ENCODE measurements at places on chromosomes 12 and 14. TPM values are rescaled to one million over a fixed set of nuclear protein-coding genes. Genes with fewer than 3 reads are reported as not detected.

- no peak for DNase-seq
These were observed 37.4 kb downstream of the SPTLC2 start for GRCh38 chr14:77579065-77579464.

The OR4E2 gene
- not detected for total RNA-seq

GRCh38 chr12:114684098-114684869, at the start of gene TBX3:
TBX3 (minus strand) TSS chr12:114684175; CDS start chr12:114683200, 975 bp downstream.
- DNase-seq, result peak; percentile 21

DNA sequence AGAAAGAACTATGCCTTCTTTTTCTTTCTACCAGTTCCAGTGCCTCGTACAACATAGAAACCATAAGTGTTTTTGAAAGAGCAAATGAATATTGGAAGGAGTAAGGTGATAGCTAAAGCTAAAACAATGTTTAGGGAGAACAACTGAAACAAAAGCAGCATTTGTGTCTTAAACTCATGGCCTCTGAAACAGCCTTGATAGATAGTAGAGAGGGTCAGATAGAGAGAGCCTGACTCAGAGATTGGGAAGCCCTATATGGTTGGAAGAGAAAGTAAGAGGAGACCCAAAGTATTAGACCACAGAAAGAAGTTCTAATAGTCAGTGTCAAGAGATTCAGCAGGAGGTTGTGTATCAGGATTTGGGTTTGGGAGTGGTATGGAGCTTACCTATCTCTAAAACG, 79.6 kb upstream of the IFNG-AS1 start:
- no peak for DNase-seq

The CCDC196 gene
- total RNA-seq, result not detected

The PLD4 gene
- total RNA-seq, result 0.16 TPM

GRCh38 chr12:27517546-27517945, 6.5 kb upstream of the PPFIBP1 start:
- no peak for DNase-seq

The GLT1D1 gene
- total RNA-seq, result 3.2 TPM

DNA sequence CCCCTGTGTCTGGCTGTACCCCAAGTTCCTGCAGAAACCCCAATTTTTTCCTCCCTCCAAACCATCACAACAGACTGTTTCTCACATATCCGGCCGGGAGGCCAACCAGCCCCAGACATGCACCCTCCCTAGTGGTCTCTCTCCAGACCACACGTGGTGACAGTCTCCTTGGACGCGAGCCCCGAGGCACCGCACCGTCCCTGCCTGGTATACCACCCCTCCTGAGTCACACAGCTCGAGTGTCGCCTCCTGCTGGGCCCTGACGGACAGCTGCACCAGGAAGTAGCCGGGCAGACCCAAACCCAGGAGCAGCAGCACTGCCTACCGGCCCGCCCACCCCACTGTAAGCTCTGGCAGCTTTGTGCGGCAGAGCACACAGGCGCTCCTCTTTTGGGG, 97.4 kb downstream of the RFLNA start:
- DNase-seq, result no peak

The SDR9C7 gene
- total RNA-seq, result not detected

The IFNG-AS1 gene
- not detected for total RNA-seq

The WNT1 gene
- 0.60 TPM for total RNA-seq

DNA sequence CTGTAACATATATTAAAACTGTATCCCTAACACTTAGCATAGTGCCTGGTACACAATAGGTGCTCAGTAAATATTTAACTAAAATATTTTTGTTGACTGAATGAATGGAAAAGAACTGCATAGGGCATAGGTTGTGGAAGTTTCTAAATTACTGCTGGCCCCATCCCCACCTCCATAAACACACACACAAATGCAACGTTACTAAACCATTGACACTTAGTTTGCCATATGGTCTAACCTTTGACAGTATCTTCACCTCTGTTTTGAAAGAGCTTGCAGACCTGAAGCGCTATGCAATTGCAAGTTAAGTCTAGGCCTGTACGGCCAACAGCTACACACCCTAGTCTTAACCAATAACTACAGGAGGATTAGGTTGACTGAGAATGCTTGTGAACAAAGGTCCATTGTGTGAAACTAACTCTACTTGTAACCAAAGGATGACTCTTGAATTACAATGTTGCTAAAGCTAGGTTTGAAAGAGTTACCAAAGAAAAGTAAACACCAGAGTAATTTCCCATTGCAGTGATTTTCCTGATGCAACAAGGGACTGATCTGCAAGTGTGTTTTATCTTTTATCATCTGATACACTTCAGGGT, 924 bp upstream of the MANSC1 start:
- no peak for DNase-seq

GRCh38 chr14:52150162-52150561, 81.3 kb upstream of the NID2 start:
- DNase-seq, result no peak

GRCh38 chr14:69519204-69520100, 34.9 kb downstream of the PLEKHD1 start:
- DNase-seq, result no peak

DNA sequence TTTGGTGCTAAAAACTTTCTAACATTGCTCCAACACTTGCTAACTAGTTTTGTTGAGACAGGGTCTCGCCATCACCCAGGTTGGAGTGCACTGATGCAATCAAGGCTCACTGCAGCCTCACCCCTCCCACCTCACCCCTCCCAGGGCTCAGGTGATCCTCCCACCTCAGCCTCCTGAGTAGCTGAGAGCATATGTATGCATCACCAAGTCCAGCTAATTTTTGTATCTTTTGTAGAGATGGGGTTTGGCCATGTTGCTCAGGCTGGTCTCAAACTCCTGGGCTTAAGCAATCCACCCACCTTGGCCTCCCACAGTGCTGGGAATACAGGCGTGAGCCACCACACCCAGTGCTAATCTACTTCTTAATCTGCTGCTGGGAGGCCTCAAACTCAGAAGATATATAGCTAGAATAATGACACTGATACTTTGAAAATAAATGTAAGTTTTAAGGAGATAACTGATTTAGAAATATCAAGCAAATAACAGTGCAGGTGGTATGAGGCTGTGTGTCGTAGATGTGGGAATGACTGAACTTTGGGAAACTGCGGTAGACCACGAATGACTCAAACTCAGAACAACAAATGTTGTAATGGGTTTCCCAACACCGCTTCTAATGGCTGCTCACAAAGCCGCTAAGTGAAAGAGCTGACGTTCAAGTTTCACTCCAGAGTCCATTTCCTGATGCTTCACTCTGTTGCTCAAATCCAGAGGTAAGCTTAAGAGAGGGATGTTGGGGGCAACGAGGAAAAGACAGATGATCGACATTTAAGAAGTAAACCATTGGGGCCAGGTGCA, 10.0 kb downstream of the TMCC3 start:
- DNase-seq, result peak; percentile 56

The ARF6 gene
- total RNA-seq, result 162 TPM

- no peak for DNase-seq
These were observed 93.4 kb downstream of the TSPAN9 start for GRCh38 chr12:3170423-3171194.

The SMIM41 gene
- 0.16 TPM for total RNA-seq

- DNase-seq, result no peak
These were observed 122.7 kb downstream of the CCDC60 start for GRCh38 chr12:119457271-119457670.

The CFAP54 gene
- 0.14 TPM for total RNA-seq

DNA sequence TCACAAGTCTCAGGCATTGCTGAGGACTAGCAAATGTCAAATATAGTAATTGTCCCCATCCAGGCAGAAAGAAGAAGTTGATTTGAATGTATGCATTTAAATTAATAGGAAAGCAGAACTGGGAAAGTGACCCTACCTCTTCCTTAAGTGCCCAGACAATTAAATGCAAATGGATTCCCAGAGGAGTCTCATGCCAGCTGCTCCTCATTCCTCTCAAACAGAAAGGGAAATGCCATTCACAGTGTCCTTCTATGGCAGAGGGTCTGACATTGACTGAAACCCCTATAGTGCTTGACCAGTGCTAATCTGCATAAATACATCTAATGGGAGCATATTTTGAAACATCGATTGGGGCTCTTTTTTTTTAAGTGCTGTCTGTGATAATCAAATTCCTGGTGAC, 292.4 kb upstream of the SEL1L start:
- DNase-seq, result no peak

- no peak for DNase-seq
These were observed 337.7 kb downstream of the C12orf75 start for GRCh38 chr12:105667973-105668743.

- no peak for DNase-seq
These were observed 57.1 kb downstream of the ZDHHC17 start for GRCh38 chr12:76820888-76821482.

DNA sequence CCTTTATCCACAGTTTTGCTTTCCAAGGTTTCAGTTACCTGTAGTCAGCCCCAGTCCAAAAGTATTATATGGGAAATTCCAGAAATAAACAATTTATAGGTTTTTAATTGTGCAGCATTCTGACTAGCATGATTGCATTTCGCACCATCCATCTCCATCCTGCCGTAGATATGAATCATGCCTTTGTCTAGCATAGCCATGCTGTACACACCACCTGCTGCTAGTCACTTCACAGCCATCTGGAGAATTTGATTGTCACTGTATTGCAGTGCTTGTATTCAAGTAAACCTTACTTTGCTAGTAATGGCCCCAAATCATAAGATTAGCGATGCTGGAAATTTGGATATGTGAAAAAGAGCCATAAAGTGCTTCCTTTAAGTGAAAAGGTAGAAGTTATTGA, 36.0 kb downstream of the MUCL1 start:
- DNase-seq, result no peak

The ALDH1L2 gene
- total RNA-seq, result 1.4 TPM

DNA sequence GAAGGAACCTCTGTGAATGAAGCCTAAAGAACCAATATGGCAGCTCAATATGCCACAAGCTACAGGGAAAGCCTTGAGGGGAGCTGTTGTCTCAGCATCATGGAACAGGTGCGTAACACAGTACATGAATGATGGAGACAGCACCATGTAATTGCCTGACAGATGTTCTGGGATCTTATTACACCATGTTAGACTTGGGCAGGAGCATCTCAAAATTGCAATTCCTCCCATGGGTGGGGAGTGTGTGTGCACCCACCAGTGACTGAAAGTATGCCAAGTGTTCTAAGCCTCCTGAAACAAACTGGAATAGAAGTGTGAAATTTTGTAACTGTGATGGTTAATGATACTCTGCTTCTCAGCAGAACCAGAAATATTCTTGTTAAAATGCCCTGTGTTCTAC, 151.0 kb upstream of the SRRM4 start:
- no peak for DNase-seq

Data from activated T-helper 2 cell treated with anti-CD3 and anti-CD28 coated beads, Interferon-gamma antibody, Interleukin-2, Interleukin-4, amounts not matched to agents 10 μg/mL and 5 μg/mL and 100 μg/mL, durations not matched to agents 14 hours and 24 hours and 36 hours (primary cell).